ENCODE measurements at places on chromosomes 3 and 15. TPM values are rescaled to one million over a fixed set of nuclear protein-coding genes. Genes with fewer than 3 reads are reported as not detected.

DNA sequence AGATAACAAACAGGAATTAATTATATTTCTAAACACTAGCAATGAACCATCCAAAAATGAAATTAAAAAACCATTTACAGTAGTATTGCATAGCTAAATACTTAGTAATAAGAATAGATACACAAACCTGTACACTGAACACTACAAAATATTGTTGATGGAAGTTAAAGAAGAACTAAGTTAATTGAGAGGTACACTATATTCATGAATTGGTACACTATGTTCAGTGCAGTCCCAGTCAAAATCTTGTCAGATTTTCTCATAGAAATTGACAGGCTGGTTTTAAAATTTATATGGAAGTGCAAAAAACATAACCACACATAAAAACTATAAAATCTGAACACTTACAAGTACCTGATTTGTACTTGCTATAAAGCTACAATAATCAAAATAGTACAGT is 24.4 kb downstream of the PIK3CA start:
- no peak for DNase-seq
- H3K27me3 ChIP-seq = no peaks in the 10 kb centered on the region
- H3K27ac ChIP-seq = no peak overlapping the region
- no peaks in the 10 kb centered on the region for H3K36me3 ChIP-seq

GRCh38 chr15:92801774-92802464 is 98.2 kb upstream of the CHD2 start:
- peak overlapping the region; percentile 97 for H3K27ac ChIP-seq
- H3K36me3 ChIP-seq = no peaks in the 10 kb centered on the region
- no peaks in the 10 kb centered on the region for H3K27me3 ChIP-seq
- DNase-seq = peak; percentile 91
- H3K4me3 ChIP-seq = no peak overlapping the region

DNA sequence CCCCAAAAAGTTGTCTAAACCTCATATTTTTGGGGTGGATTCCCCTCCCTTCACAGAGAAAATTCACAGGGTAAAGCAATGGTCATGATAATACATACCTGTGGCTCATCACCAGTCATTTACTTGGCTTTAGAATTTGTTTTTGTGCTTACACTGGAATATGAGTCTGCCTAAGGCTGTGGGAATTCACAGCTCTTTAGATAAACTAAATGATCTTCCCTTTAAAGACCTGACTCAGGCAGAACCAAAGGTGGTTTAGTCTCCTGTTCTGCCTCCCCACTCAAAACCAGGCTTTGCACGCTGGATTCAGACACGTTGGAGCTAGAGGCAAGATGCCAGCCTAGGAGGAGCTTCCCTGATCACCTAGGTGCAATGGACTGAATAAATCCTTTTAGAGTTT is 40.3 kb upstream of the BNC1 start:
- H3K4me1 ChIP-seq = no peaks in the 10 kb centered on the region
- no peaks in the 10 kb centered on the region for H3K36me3 ChIP-seq
- H3K27me3 ChIP-seq = no peaks in the 10 kb centered on the region
- no peak for DNase-seq
- H3K27ac ChIP-seq = no peak overlapping the region

DNA sequence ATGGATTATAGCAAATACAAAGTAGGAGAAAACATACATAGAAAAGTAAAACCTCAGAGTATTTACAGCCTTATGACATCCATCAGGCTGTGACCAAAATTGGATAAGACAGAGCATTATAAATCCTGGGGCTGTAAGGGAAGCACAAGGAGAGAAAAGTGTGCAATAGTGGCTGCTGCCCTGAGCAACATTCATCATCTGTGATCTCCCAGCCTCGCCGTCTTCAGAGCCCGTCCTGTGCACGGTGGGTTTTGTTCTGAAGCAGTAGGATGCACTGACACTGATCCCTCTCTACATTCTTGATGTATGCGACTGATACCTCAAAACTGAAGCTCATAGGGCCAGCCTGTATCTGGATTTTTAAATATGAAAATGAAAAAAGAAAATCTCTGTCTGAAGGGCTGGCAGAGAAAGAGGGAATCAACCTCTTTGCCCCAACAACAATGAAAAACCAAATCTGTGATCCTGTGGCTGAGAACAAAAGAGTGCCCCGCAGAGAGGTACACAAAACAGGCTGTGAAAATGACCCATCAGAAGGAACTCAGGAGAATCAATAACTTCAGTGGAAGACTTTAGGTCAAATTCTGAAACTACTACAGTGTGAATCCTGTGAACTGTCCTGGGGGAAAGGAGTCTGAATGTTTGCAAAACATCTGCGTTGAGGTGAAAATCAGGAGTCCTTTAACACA is 8.2 kb upstream of the RTP4 start:
- H3K27me3 ChIP-seq = no peaks in the 10 kb centered on the region
- no peak overlapping the region for H3K27ac ChIP-seq
- no peak for DNase-seq
- H3K36me3 ChIP-seq = no peaks in the 10 kb centered on the region

GRCh38 chr15:86178845-86179244 is 99.2 kb downstream of the AGBL1 start:
- no peaks in the 10 kb centered on the region for H3K4me1 ChIP-seq
- no peak for DNase-seq
- no peak overlapping the region for H3K27ac ChIP-seq
- no peak overlapping the region for H3K4me3 ChIP-seq
- H3K27me3 ChIP-seq = no peaks in the 10 kb centered on the region
- H3K36me3 ChIP-seq = no peaks in the 10 kb centered on the region

DNA sequence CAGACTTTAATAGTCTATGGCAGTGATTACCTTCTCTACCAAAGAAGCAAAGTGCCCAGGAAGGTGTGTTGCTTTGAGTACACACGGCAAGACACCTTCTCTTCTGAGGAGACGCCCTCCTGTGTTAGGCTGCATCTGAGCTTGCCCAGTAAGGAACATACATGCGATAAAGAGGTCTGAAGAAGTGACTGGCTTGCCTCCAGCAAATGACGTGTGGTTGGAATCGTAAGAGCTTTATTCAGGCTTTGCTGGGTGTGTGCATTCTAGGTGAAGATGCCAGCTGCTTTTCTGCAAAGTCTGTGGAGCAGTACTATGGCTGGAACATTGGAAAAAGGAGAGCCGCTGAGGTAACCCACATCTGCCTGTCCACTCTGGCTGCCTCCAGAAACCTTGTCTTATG is 22.4 kb downstream of the MAP6D1 start:
- H3K4me1 ChIP-seq = no peaks in the 10 kb centered on the region
- H3K27me3 ChIP-seq = no peaks in the 10 kb centered on the region
- peaks cover 22% of the 10 kb centered on the region for H3K36me3 ChIP-seq
- DNase-seq = no peak
- no peak overlapping the region for H3K27ac ChIP-seq

- no peak overlapping the region for H3K4me3 ChIP-seq
- H3K27me3 ChIP-seq = no peaks in the 10 kb centered on the region
- H3K4me1 ChIP-seq = peaks cover 2% of the 10 kb centered on the region
- no peak overlapping the region for H3K27ac ChIP-seq
These were observed 10.1 kb downstream of the VPS8 start for GRCh38 chr3:184822081-184822480.

DNA sequence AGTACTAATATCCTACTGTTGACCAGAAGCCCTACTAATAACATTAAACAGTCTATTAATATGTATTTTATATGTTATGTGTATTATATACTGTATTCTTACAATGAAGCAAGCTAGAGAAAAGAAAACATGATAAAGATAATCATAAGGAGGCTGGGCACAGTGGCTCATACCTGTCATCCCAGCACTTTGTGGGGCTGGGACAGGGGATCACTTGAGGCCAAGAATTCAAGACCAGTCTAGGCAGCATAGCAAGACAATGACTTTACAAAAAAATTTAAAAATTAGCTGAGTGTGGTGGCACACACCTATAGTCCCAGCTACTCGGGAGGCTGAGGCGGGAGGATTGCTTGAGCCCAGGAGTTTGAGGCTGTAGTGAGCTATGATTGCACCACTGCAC is 8.9 kb upstream of the HERC1 start:
- H3K27me3 ChIP-seq = no peaks in the 10 kb centered on the region
- no peaks in the 10 kb centered on the region for H3K36me3 ChIP-seq
- no peak overlapping the region for H3K27ac ChIP-seq

GRCh38 chr15:77066971-77067690 is 3.8 kb downstream of the TSPAN3 start:
- DNase-seq = no peak
- no peak overlapping the region for H3K27ac ChIP-seq
- peaks cover 6% of the 10 kb centered on the region for H3K4me1 ChIP-seq

DNA sequence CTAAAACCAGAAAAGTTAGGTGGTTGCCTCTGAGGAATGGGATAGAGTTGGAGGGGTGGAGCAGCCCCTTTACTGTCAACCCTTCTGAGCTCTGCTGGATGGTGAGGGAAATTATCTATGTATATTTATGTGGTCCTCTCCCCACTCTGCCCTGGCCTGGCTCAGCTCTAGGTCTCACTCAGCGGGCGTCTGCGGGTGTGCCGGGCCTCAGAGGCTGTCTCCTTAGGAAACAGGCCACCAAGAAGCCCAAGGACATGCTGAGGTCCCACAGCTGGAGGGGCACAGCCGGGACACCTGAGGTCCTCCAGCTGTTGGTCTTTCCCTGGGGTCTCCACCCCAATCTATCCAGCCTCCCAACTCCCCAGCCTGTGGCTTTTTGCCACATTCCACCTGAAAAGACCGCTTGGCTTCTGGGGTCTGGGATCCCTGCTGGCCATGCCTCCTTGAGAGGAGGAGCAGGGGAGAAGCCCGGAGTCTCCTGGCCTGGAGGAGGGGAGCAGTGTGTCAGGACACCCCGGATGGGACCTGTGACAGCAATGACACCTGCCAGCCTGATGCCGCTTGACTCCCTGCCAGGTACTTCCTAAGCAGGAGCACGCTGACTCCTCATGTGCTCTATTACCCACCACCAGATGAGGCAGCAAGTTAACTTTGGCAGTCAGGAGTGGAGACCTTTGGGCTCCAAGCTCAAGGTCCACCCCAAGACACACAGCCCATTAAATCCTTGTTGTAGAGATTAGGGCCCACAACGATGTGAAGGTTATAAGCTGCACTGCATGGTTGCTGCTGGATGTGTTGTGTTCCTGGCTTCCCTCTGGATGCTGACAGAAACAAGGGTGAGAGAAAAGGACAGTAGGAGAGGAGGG is at the start of gene SLC28A1:
Gene SLC28A1, plus strand, starts transcription at position 747 of the 866 bp plus-strand sequence. CDS start 3,099 bp downstream, outside the sequence.
- peak within 1 kb of the TSS; percentile 84 for H3K27ac ChIP-seq
- H3K4me1 ChIP-seq = no peaks in the 10 kb centered on the region
- no peaks in the 10 kb centered on the region for H3K27me3 ChIP-seq
- no peaks in the 10 kb centered on the region for H3K36me3 ChIP-seq
- H3K4me3 ChIP-seq = no peak within 1 kb of the TSS

DNA sequence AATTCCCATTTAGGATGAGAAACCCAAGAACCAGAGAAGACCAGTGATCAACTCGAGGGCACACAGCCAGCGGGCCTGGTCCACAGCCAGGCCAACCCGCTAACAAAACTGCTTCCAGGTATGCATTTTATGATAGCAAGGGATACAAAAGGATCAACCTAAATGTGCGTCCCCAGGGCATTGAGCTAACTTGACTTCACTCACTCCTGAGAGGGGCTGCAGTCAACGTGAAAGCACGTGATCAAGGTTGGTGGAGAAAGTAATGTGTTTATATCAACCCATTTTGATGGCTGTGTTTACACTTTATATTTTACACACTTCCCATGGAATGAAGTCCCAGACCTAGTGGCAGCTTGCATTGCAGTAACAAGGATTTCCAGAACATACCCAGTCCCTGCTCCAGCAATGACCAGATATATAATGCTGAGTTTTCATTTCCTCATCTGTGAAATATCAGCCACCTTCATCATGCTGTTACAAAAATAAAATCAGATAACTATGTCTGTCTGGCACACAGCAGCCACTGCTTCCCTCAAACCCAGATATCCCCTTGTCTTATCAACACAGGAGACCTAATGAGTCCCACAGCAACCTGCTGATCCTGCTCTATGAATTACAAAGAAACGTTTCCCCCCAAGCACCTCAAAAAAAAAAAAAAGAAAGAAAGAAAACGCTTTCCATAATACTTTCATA is 2.0 kb downstream of the KLHL6 start:
- H3K4me1 ChIP-seq = no peaks in the 10 kb centered on the region
- H3K36me3 ChIP-seq = no peaks in the 10 kb centered on the region
- no peaks in the 10 kb centered on the region for H3K27me3 ChIP-seq
- H3K4me3 ChIP-seq = no peak overlapping the region

GRCh38 chr15:77440378-77440999 is 19.8 kb downstream of the HMG20A start:
- no peaks in the 10 kb centered on the region for H3K27me3 ChIP-seq
- DNase-seq = no peak
- no peaks in the 10 kb centered on the region for H3K36me3 ChIP-seq
- peaks cover 2% of the 10 kb centered on the region for H3K4me1 ChIP-seq

DNA sequence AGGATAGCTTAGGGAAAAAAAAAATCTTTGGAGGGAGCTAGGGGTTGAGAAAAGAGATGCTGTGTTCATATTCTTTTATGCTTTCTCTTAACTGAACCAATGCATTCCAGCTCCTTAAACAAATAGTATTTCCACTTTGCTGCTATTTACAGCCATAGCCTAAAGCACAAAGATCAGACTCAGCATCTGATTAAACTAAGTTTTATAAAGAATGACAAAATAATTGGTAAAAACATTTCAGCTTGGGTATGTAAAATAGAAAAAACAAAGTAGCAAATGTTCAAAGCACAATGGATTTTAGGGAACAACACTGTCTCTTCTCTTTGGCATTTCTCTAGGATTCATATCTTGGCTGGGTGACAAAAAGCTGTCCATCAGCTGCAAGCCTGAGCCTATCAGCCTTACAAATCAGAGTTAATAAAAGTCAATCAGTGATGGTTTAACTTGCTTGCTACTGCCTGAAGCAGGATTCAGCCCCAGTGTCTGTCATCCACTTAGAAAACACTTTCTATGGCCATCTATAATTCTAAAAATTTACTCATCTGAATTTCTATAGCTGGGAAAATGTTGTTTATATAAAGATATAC is 232.1 kb upstream of the CDIN1 start:
- H3K4me1 ChIP-seq = no peaks in the 10 kb centered on the region
- no peak for DNase-seq
- H3K36me3 ChIP-seq = no peaks in the 10 kb centered on the region

- H3K36me3 ChIP-seq = no peaks in the 10 kb centered on the region
- no peak overlapping the region for H3K4me3 ChIP-seq
These were observed 8.3 kb upstream of the SLC12A8 start for GRCh38 chr3:125220727-125221429.

GRCh38 chr3:103218793-103219192 is 784.0 kb downstream of the ZPLD1 start:
- no peak overlapping the region for H3K27ac ChIP-seq
- H3K27me3 ChIP-seq = no peaks in the 10 kb centered on the region
- H3K4me3 ChIP-seq = no peak overlapping the region
- no peaks in the 10 kb centered on the region for H3K4me1 ChIP-seq

GRCh38 chr15:78715930-78716329 is 74.9 kb upstream of the CHRNB4 start:
- H3K36me3 ChIP-seq = no peaks in the 10 kb centered on the region
- no peak overlapping the region for H3K27ac ChIP-seq
- DNase-seq = no peak
- no peaks in the 10 kb centered on the region for H3K27me3 ChIP-seq
- no peak overlapping the region for H3K4me3 ChIP-seq
- H3K4me1 ChIP-seq = no peaks in the 10 kb centered on the region

GRCh38 chr15:96578393-96578792 is 247.9 kb downstream of the NR2F2 start:
- H3K27ac ChIP-seq = no peak overlapping the region
- H3K36me3 ChIP-seq = no peaks in the 10 kb centered on the region
- no peaks in the 10 kb centered on the region for H3K27me3 ChIP-seq
- H3K4me3 ChIP-seq = no peak overlapping the region
- no peak for DNase-seq

GRCh38 chr3:39142067-39142466 is 11.3 kb downstream of the CSRNP1 start:
- peaks cover 3% of the 10 kb centered on the region for H3K4me1 ChIP-seq
- no peak for DNase-seq
- no peaks in the 10 kb centered on the region for H3K27me3 ChIP-seq
- H3K36me3 ChIP-seq = peaks cover 11% of the 10 kb centered on the region
- no peak overlapping the region for H3K27ac ChIP-seq

The TNFAIP8L3 gene
- total RNA-seq = 24.5 TPM

The PRKAR2A gene
- 59.6 TPM for total RNA-seq

The GPR87 gene
- not detected for total RNA-seq

The CCRL2 gene
- total RNA-seq = 5.1 TPM

The RASGRP1 gene
- 1.5 TPM for total RNA-seq

Data from aorta (tissue), 5 donors.